ENCODE measurements at places on chromosomes 1 and 21. TPM values are rescaled to one million over a fixed set of nuclear protein-coding genes. Genes with fewer than 3 reads are reported as not detected.

- no peak for DNase-seq
Observed at GRCh38 chr1:192904438-192904895, 95.6 kb downstream of the RGS2 start.

DNA sequence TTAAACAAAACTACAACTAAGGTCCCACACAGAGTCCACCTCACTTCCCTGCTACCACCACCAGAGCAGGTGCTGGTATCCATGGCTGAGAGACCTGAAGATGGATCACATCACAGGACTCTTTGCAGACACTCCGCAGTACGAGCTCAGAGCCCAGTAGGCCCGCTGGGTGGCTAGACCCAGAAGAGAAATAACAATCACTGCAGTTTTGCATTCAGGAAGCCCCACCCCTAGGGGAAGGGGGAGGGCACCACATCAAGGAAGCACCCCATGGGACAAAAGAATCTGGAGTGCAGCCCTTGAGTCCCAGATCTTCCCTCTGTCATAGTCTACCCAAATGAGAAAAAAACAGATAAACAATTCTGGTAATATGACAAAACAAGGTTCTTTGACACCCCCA is 56.9 kb downstream of the ZNF648 start:
- no peak for DNase-seq

PROK1 gene
- total RNA-seq: not detected

DNA sequence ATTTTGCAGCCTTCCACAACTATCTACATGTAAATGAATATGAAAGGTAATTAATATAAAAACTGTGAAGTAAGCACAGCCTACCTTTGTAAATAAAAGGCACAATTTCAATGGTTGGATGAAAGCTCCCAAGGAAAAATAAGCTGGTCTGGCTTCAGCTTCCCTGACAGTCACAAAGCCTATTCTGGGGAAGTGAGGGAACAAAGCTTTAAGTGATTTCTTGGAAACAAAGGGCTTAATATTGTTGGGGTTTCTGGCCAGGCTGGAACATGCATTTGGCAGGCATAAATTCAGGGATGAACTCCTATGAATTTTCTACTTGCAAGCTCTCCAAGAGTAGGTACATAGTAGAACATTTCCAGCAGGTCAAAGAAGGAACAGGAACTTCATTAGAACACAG is 17.3 kb downstream of the BCAS2 start:
- no peak for DNase-seq

DNA sequence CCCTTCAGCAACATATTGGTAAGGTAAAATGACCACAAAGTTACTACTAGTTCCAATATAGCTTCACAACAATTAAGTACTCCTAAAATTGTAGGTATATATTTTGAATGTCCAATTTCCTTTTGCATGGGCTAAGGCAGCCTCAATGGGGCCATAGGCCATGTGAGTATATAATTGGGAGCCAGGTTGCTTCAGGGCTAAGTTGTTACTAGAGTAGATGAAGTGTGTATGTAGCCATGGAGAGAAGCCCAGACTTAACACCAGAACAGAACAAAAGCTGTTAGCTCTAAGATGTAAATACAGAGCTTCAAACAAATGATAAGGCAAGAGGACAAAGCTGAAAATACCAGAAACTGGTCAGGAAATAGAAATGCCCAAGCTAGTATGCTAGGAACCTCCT is 16.2 kb downstream of the ITGB3BP start:
- DNase-seq: no peak

GRCh38 chr1:205410581-205411298 is 11.1 kb downstream of the LEMD1 start:
- no peak for DNase-seq

RPE65 gene
- total RNA-seq: not detected

LCE2A gene
- not detected for total RNA-seq

- no peak for DNase-seq
Observed at GRCh38 chr1:97123717-97124431, 402.3 kb downstream of the PTBP2 start.

DNA sequence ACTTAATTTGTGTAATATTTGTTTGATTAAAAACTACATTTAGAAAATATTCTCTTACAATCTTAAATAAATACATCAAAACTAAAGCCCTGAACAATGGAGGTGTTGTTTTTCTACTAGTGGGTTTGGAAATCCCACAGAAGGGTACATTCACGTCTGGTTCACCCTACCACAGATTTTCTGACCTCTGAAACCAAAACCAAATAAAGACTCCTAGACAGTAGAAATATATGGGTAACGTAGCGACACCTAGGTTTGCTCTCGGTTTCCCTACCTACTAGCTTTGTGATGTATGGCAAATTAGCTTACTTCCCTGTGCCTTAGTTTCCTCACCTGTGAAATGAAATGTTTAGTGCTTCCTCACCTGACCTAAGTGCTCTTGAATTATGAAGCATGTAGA is 312.6 kb downstream of the DPYD start:
- DNase-seq: no peak

GRCh38 chr1:189269011-189269410 is 1208.7 kb downstream of the BRINP3 start:
- no peak for DNase-seq

DNA sequence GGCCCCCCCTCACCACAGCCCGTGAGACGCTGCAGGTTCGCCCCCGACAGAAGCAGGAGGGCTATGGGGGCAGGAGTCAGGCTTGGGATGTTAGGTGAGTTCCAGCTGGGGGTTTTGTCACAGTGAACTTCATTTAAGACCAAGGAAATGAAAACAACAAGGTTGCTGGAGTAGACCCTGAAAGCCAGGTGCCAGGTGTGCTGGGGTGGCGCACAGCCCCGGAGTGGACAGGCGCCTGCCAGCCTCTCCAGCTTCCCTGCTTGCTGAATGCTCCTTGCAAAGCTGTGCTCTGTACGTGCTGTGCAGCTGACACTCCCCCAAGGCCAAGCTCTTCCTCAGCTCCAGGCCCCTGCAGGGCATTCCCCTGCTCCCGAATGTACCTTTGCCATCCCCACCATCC is 102.4 kb downstream of the PGBD5 start:
- no peak for DNase-seq

GLRX2 gene
- 8.5 TPM for total RNA-seq
